ENCODE measurements at places on chromosomes 6 and 20. TPM values are rescaled to one million over a fixed set of nuclear protein-coding genes. Genes with fewer than 3 reads are reported as not detected.

DNA sequence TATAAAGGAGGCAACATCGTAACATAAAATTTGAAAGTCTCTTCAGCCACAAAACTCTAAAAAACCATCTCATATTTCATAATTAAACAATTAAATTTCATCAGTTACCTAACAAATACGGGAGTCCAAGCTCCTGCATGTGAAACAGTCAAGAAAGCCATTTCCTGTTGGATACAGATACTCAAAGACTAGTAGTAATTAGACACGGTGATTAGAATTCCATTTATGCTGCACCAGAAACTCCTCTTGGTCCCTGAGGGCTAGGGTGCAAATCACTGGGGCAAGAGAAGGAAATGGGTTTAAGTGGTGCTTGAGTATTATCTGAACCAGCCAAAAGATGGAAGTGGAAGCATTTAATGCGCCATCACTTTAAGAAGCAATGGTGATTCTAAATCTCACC lies 27.4 kb downstream of the TRAM2 start:
- peaks cover 98% of the 10 kb centered on the region for H3K4me1 ChIP-seq
- H3K27ac ChIP-seq, result peak overlapping the region; percentile 64
- no peak for DNase-seq

GRCh38 chr6:145267076-145267867 lies 468.0 kb downstream of the EPM2A start:
- H3K27me3 ChIP-seq, result peaks cover 1% of the 10 kb centered on the region
- H3K27ac ChIP-seq, result no peak overlapping the region
- no peak overlapping the region for H3K4me3 ChIP-seq
- no peak for DNase-seq
- no peaks in the 10 kb centered on the region for H3K4me1 ChIP-seq

GRCh38 chr6:75446241-75446880 lies 47.2 kb downstream of the FILIP1 start:
- peaks cover 1% of the 10 kb centered on the region for H3K27me3 ChIP-seq
- no peak overlapping the region for H3K4me3 ChIP-seq
- H3K36me3 ChIP-seq, result no peaks in the 10 kb centered on the region
- H3K27ac ChIP-seq, result no peak overlapping the region

GRCh38 chr20:36155629-36155971 lies 1.1 kb downstream of the EPB41L1 start:
- no peaks in the 10 kb centered on the region for H3K36me3 ChIP-seq
- no peak for DNase-seq
- peaks cover 19% of the 10 kb centered on the region for H3K4me1 ChIP-seq
- peaks cover 8% of the 10 kb centered on the region for H3K27me3 ChIP-seq

DNA sequence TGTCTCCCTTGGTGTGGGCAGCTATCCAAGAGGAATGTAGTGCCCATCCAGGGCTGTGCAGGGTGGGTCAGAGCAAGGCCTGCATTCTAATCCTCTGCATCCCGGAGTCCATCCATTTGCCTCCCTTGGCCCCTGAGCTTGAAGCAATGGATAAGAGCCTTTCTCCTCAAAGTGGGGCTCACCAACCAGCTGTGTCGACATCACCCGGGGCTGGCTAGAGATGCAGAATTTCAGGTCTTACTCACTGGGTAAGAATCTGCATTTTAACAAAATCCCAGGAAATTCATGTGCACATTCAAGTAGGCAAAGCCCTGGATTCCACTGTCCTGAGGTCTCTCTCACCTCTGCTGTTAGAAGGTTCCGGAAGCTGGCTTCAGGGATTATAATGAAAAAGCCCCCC lies 95.3 kb downstream of the MDGA1 start:
- H3K4me3 ChIP-seq, result no peak overlapping the region
- peak; percentile 17 for DNase-seq
- H3K27ac ChIP-seq, result no peak overlapping the region
- peaks cover 7% of the 10 kb centered on the region for H3K4me1 ChIP-seq
- no peaks in the 10 kb centered on the region for H3K36me3 ChIP-seq
- peaks cover 21% of the 10 kb centered on the region for H3K27me3 ChIP-seq

GRCh38 chr6:52724042-52724405 lies 39.3 kb downstream of the GSTA2 start:
- peaks cover 34% of the 10 kb centered on the region for H3K4me1 ChIP-seq
- H3K36me3 ChIP-seq, result no peaks in the 10 kb centered on the region
- H3K4me3 ChIP-seq, result no peak overlapping the region
- peak; percentile 67 for DNase-seq
- H3K27me3 ChIP-seq, result no peaks in the 10 kb centered on the region

DNA sequence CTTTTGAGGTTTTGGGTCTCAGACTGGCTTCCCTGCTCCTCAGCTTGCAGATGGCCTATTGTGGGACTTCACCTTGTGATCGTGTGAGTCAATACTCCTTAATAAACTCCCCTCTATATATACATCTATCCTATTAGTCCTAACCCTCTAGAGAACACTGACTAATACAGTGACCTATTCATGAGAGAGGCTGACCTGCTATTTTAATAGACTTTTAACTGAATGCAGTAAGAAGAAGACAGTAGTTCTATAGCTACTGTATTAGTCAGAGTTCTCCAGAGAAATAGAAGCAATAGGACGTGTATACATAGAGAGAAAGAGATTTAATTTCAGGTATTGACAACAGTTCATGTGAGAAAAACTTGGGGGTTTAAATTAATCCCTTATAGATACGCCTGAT lies 53.3 kb upstream of the SMLR1 start:
- H3K27me3 ChIP-seq, result no peaks in the 10 kb centered on the region
- no peak for DNase-seq
- no peak overlapping the region for H3K4me3 ChIP-seq
- peaks cover 38% of the 10 kb centered on the region for H3K4me1 ChIP-seq

- 0 out of 2 replicates have a peak, but pooled peaks cover 4% of the 10 kb centered on the region for H3K4me1 ChIP-seq
- no peak overlapping the region for H3K27ac ChIP-seq
- H3K27me3 ChIP-seq, result peaks cover 24% of the 10 kb centered on the region
- no peak overlapping the region for H3K4me3 ChIP-seq
- H3K36me3 ChIP-seq, result no peaks in the 10 kb centered on the region
Measured at GRCh38 chr6:34516391-34517324, 39.5 kb downstream of the SPDEF start.

- H3K4me3 ChIP-seq, result no peak overlapping the region
- no peaks in the 10 kb centered on the region for H3K27me3 ChIP-seq
- DNase-seq, result no peak
- H3K36me3 ChIP-seq, result no peaks in the 10 kb centered on the region
- peaks cover 38% of the 10 kb centered on the region for H3K4me1 ChIP-seq
Measured at GRCh38 chr6:134508862-134509498, 191.1 kb upstream of the SGK1 start.

DNA sequence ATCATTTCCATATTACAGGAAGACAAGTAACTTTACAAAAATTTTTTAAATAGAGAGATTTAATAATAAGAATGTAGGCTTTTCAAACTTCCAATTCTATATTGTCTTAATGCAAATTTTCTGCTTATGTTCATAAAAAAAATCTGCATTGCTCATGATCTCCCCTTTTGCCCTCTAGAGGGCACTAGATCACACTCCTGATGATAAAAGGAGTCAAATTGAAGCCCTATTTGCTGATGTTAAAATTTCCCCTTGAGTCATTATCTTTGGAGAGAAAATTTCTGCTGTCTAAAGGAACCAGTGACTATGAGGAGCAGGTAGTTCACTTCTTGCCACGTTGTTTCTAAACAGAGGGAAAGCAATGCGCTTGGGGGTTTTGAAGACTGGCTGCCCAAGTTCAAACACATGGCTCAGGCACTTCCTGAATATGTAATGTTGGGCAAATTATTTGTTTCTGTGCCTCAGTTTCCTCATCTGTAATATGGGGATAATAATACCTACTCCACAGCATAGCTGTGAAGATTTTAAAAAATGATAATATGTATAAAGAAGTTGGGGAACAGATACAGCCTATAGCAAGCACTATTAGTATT lies 874.2 kb downstream of the TFAP2A start:
- peak; percentile 68 for DNase-seq
- no peaks in the 10 kb centered on the region for H3K27me3 ChIP-seq
- H3K4me1 ChIP-seq, result peaks cover 53% of the 10 kb centered on the region
- H3K27ac ChIP-seq, result no peak overlapping the region

GRCh38 chr20:10793766-10794165 lies 120.0 kb upstream of the JAG1 start:
- no peaks in the 10 kb centered on the region for H3K4me1 ChIP-seq
- H3K4me3 ChIP-seq, result no peak overlapping the region
- DNase-seq, result no peak
- H3K36me3 ChIP-seq, result no peaks in the 10 kb centered on the region
- H3K27me3 ChIP-seq, result peaks cover 3% of the 10 kb centered on the region
- no peak overlapping the region for H3K27ac ChIP-seq

DNA sequence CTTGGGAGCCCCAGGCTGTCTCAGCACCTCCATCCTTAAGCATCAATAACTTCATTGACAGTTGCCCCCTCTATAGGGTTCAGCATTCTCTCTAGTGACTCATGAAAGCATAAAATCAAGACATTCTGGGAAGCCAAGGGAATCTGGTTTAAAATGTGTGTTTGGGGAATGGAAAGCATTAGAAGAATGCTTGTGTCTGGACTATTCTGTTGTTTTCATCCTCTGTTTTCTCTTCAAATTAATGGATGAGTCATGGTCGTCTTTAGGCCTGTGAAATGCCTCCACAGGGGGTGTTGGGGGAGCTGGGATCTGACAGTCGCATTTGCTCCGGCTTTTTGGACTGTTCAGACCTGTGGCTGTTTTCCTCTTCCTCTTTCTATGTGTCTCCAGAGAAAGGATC lies 279.7 kb downstream of the CDC5L start:
- H3K4me3 ChIP-seq, result peak overlapping the region; percentile 18
- peaks cover 79% of the 10 kb centered on the region for H3K4me1 ChIP-seq
- H3K27ac ChIP-seq, result peak overlapping the region; percentile 60
- no peaks in the 10 kb centered on the region for H3K36me3 ChIP-seq
- H3K27me3 ChIP-seq, result peaks cover 8% of the 10 kb centered on the region

DNA sequence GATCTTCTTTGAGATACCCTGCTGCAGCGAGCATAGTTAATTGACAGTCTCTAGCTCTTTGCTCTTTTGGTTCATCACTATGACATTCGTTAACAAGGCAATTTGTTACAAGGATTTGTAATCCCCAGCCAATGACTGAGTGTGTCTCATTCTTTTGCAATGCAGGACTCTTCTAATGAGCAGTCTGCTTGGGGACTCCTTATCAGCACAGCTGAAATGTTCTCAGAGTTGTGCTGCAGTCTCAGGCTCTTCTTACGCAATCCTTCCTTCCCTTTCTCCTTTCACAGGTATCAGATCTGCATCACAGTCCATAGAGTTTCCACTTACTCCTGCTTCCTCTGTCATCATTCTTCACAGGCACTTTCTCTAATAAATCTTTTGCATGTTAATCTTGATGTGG lies 161.2 kb upstream of the OGFRL1 start:
- H3K27ac ChIP-seq, result no peak overlapping the region
- no peak for DNase-seq
- no peaks in the 10 kb centered on the region for H3K36me3 ChIP-seq
- H3K4me1 ChIP-seq, result no peaks in the 10 kb centered on the region

GRCh38 chr20:23309781-23310180 lies 40.8 kb upstream of the NXT1 start:
- no peak for DNase-seq
- no peaks in the 10 kb centered on the region for H3K36me3 ChIP-seq
- H3K4me3 ChIP-seq, result no peak overlapping the region
- peaks cover 8% of the 10 kb centered on the region for H3K27me3 ChIP-seq

DNA sequence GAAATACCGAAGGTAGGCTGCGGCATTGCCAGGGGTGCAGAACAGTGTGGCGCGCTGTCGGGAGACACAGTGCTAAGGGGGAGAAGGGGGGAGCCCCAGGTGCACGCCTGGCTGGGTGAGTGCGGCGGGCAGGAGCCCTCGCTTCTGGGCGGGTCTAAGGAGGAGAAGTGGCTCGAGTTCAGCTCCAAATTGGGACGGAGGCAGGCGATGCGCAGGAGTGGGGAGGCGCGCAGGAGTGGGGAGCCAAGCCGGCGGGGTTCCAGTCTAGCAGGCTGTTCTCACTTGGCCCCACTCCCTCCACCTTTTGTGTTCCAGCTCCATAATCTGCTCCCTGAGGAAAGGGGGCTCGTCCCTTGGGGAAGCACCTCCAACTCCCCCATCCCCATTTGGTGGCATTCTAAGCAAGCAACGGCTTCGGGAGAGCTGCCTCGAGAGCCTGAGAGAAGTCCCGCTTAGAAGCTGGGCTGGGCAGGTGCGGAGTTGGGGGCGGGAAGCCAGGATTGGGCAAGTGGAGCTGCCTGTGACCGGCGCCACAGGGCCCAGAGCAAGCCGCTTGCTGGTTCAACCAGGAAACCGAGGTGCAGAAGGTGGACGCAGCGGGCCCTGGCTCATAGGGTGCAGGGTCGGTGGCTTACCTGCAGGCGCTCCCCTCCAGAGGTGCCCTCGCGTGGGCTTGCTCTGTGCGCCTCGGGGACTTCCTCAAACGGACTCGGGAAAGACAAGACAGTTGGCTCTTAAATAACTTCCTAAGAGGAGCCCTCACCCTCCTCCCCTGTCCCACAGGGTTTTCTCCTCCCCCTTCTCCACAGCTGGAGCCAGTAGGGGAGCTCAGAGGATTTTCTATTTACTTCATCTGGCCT lies at the start of gene F13A1:
F13A1 (minus strand) TSS at position 711 of the 860 bp plus-strand sequence. CDS start 1,998 bp downstream, outside the sequence.
- peaks cover 4% of the 10 kb centered on the region for H3K27me3 ChIP-seq
- DNase-seq, result no peak
- no peaks in the 10 kb centered on the region for H3K36me3 ChIP-seq
- H3K27ac ChIP-seq, result no peak within 1 kb of the TSS

- H3K36me3 ChIP-seq, result no peaks in the 10 kb centered on the region
- no peak overlapping the region for H3K4me3 ChIP-seq
Measured at GRCh38 chr6:135105710-135106109, 51.1 kb upstream of the HBS1L start.

GRCh38 chr6:111105578-111105977 lies 18.3 kb downstream of the SLC16A10 start:
- H3K4me1 ChIP-seq, result peaks cover 7% of the 10 kb centered on the region
- peak; percentile 15 for DNase-seq
- H3K4me3 ChIP-seq, result no peak overlapping the region
- H3K27me3 ChIP-seq, result peaks cover 12% of the 10 kb centered on the region
- H3K27ac ChIP-seq, result no peak overlapping the region
- H3K36me3 ChIP-seq, result peaks cover 6% of the 10 kb centered on the region

- DNase-seq, result no peak
- no peaks in the 10 kb centered on the region for H3K27me3 ChIP-seq
- H3K27ac ChIP-seq, result no peak overlapping the region
- H3K4me1 ChIP-seq, result no peaks in the 10 kb centered on the region
- no peaks in the 10 kb centered on the region for H3K36me3 ChIP-seq
Measured at GRCh38 chr20:13984211-13984610, 6.2 kb downstream of the SEL1L2 start.

TTK gene
- total RNA-seq, result 9.7 TPM

SUMO4 gene
- total RNA-seq, result 0.57 TPM

SEC63 gene
- 106 TPM for total RNA-seq

RNF114 gene
- total RNA-seq, result 61.0 TPM

NANP gene
- 7.1 TPM for total RNA-seq

ANKEF1 gene
- not detected for total RNA-seq

POLH gene
- 45.2 TPM for total RNA-seq

HLA-DMB gene
- not detected for total RNA-seq

WFDC12 gene
- total RNA-seq, result not detected

FARS2 gene
- total RNA-seq, result 12.8 TPM

KCNK15 gene
- total RNA-seq, result 0.16 TPM

RHAG gene
- total RNA-seq, result not detected

TP53TG5 gene
- not detected for total RNA-seq

DIDO1 gene
- 32.4 TPM for total RNA-seq

UQCC2 gene
- 149 TPM for total RNA-seq

All from HFFc6 (cell line).